ENCODE measurements at places on chromosomes 2 and 18. TPM values are rescaled to one million over a fixed set of nuclear protein-coding genes. Genes with fewer than 3 reads are reported as not detected.

CDCA7 gene
- 64.3 TPM for total RNA-seq

DNA sequence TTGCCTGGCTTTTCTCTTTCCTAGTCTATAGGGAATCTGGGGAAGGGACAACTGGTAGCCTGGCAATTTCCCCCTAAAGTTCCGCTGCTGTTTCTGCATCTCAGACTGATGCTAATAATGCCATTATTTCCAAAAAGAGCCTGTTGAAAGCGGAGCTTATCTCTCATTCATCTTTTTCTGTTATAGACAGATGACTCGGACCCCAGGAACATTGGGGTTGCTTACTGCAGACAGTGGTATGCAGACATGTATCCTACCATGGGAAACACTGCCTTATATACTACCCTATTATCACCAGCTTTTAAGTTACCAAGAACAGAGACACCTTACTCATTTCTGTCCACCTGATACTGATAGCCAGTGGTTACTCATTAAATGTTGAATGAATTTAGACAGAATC is 15.3 kb downstream of the ETAA1 start:
- DNase-seq: no peak

GRCh38 chr18:62198259-62198658 is 11.2 kb downstream of the RELCH start:
- DNase-seq: no peak

- no peak for DNase-seq
These were observed 64.9 kb downstream of the C1D start for GRCh38 chr2:67997903-67998302.

DNA sequence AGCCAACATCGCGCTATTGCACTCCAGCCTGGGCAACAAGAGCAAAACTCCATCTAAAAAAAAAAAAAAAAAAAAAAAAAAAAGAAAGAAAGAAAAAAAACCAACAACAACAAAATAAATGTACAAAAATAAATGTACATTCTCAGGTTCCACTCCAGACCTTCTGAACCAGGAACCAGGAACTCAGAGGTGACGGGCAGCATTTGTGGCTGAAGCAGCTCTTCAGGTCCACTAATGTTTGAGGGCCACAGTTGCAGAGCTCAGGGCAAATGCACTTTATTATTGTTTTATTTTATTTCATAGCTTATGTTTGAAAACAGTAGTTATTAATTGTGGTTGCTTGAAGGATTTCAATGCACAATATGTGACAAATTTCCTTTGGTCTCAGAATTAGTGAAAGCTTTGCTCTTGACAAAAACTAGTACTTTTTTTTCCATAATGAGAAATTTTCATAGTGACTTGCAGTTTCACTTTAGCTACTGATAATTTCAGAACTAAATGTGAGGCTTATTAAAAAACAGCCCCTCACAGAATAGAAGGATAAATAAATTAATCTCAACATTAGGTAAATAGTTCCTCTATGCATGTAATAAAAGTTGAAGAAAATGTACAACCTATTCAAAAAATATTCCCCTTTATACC is 378.4 kb upstream of the SPHKAP start:
- no peak for DNase-seq

DNA sequence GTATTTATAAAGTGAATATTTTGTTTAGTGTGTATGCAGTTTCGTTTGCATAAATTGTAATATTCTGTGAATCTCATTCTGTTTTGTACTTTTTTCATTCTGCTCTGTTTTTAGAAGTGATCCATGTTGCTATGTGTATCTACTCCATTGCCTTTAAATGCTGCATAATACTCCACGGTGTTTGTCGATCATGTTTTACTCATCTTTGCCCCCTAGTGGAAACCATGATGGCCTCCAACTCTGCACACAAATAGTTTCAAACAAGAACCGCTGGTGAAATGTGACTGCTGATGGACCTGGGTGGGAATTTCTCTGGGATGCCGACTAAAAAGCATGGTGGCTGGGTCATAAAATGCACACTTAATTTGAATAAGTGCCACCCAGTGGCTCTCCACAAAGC is 32.0 kb upstream of the SKOR2 start:
- peak; percentile 69 for DNase-seq

- no peak for DNase-seq
These were observed 235.4 kb upstream of the SLC14A2 start for GRCh38 chr18:45379903-45380302.

- peak; percentile 89 for DNase-seq
These were observed 2113.3 kb upstream of the PIK3C3 start for GRCh38 chr18:39841482-39842365.

- DNase-seq: no peak
These were observed 284.6 kb upstream of the UBE2E3 start for GRCh38 chr2:180695586-180696401.

DNA sequence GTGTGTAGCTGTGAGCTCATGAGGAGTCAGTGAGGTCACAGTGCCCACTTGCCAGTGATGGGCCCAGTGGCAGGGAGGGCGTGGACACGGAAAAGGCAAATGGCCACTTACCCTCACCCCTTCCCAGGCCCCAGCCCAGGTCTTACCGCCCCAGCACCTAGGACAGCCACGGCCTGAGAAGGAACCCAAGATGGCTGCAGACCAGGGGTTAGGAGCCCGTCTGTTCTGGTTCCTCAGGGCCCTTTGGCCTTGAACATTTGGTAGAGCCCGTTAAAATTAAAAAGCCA is 74.1 kb downstream of the EMX1 start:
- peak; percentile 34 for DNase-seq

- DNase-seq: no peak
These were observed 84.2 kb downstream of the SLC8A1 start for GRCh38 chr2:40367652-40368051.

DNA sequence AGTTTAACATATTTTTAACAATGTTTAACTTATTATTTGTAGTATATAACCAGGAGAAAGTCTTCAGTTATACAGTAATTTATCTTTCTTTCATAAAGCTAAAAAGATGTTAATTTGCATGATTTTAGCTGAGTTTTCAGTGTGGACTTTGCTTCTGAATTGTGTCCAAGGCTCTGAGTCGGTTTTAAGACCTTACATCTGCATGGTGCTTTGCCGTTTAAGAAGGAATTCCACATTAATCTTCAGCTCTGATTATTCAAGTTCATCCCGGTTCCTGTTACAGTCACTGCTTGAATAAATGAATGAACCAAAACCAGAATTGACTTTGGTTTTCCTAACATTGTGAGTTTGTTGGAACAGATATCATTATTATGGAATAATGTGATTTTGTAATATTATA is 419.7 kb upstream of the RGPD4 start:
- DNase-seq: no peak

GRCh38 chr2:216845426-216845825 is 14.4 kb downstream of the TNP1 start:
- DNase-seq: no peak

DNA sequence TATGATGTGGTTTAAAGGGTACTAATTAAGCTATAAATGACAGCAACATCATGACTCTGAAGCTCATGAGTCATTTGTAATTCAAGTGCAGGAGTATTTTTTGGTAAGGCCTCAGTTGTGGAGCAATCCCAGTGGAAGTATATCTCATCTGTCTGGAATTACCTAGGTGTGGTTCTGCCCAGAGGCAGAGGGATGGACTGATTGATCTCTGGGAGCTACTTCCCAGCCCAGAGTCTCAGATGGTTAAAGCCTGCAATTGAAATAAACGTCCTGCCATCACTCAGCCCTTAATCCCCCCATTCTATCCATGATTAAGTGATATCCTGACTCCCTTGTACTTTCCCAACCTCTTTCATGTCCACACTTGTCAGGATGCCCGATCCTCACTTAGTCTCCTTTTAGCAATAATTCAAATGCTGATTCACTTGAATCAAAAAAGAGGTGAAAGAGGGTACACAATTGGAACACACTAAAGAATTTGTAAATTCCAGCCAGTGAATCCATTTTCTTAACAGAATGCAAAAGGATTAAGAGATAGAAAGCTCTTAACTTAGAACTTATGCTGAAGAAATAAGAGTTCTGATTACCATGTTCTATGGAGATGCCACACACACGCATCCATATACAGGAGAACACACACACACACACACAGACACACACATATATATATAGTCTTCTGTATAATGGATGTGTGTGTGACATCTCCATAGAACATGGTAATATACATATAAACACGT is 664.4 kb downstream of the NYAP2 start:
- no peak for DNase-seq

GRCh38 chr18:26826656-26827235 is 38.8 kb downstream of the AQP4 start:
- no peak for DNase-seq

DNA sequence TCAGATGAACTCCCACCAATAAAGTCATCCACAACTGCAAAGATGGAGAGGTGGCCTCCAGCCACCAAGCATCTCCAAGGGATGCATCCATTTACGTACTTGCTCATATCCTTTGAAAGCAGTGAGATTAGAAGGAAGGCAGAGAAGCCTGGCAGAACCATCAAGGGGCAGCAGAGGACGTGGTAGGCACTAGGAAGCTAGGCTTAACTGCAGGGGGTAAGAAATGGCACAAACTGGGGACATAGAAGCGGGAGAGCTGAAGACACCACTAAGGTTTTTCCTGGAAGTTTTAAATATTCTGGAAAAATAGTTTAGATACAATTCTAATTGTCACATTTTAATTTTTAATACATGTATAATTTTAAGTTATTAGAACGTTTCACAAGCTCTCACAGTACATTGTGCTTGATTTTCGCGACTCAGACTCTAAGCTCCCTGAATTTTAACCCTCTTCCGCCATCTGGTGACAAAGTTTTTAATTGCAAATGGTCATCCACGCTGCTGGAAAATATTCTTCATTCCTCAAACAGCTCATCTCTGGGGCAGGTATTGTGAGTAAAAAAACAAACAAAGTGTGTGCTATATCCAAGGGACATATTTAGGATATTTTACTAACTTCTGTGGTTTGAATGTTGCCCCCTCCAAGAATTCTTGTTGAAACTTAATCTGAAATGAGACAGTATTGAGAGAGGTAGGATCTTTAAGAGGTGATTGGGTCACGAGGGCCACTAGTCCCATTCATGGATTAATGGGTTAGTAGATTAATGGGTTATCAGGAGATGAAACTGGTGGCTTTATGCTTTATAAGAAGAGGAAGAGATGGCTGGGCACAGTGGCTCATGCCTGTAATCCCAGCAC is 1.6 kb upstream of the PSTPIP2 start:
- DNase-seq: peak; percentile 78

CAPN14 gene
- 0.21 TPM for total RNA-seq
